ENCODE measurements at places on chromosomes 4 and X. TPM values are rescaled to one million over a fixed set of nuclear protein-coding genes. Genes with fewer than 3 reads are reported as not detected.

DNA sequence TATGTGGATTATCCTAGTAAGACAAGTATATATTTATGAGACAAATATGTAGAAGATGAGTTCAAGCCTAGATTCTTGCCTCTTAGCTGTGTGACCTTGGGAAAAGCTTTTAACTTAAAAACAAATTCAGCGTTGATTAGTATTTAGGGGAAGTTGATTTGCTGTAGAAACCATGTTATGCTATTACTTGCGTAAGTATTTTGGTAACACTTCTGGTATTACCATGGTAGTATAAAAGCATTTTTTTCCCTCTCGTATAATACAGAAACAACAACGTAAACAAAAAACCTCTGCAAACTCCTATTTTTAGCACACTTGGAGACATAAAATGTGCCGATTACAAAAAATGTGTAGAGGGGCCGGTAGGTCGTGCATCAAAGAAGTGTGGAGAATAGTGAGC lies 33.2 kb downstream of the STAG2 start:
- no peak for DNase-seq

The NRK gene
- 0.32 TPM for total RNA-seq

DNA sequence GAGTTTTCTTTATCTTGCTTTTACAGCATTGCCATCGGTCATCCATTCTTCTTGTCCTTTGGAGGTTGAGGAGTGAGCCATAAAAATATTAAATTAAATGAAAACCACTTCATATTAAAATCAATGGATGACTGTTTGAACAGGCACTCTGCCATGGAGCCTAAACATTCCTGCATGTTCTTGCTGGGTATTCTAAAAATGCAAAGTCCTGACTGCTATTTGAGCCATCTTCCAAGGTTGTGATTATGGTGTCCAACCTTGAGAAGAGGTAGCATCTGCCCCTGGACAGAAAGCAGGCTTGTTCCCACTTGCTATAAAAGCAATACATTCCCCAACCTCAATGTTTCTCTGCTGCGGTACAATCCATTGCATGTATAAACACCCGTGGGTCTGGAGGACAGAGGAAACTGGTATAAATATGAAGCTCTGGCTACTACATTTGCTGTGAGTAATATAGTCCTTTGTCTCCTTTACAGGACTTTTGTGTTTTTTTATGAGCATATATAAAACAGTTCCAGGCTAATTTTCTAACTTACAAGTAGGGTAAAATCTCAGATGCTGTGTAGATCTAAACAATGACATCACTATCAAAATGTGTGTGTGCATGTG lies 70.9 kb upstream of the FAT4 start:
- DNase-seq = no peak

DNA sequence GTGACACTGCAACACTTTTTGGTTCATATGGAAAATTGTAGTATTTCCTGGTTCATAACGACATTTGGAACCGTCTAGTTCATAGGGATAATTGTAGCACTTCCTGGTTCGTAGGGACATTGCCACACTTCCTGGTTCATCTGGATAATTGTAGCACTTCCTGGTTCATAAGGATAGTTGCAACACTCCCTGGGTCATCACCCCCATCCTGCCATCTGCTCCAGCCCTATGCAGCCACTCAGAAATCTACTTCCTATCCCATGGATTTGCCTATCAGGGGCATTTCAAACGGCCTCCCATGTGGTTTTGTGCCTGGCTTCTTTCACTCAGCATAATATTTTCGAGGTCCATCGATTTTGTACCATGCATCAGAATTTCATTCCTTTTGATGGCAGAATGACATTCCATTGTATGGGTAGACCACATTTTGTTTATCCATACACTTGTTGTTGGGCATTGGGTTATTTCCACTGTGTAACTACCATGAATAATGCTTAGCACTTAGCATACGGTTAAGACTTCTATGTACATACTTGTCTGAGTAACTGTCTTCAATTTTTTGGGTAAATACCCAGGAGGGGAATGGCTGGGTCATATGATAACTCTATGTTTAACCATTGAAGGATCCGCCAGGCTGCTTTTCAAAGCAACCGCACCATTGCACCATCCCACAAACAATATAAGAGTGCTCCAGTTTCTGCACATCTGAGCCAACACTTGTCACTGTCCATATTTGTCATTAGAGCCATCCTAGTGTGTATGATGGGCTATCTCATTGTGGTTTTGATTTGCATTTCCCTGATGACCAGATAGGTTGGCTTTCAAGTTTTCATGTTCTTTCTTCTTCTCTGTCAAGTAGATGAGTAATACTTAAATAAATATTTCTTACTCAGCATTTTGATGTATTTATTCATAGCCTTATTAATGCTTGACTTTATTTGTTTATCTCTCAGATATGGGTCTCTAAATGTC lies 58.3 kb upstream of the CD99 start:
- DNase-seq = no peak

- no peak for DNase-seq
Measured at GRCh38 chr4:61068745-61069144, 131.4 kb upstream of the ADGRL3 start.

GRCh38 chr4:22987870-22988269 lies 295.1 kb downstream of the GBA3 start:
- no peak for DNase-seq

- no peak for DNase-seq
Measured at GRCh38 chr4:87188932-87189331, 31.5 kb downstream of the KLHL8 start.

DNA sequence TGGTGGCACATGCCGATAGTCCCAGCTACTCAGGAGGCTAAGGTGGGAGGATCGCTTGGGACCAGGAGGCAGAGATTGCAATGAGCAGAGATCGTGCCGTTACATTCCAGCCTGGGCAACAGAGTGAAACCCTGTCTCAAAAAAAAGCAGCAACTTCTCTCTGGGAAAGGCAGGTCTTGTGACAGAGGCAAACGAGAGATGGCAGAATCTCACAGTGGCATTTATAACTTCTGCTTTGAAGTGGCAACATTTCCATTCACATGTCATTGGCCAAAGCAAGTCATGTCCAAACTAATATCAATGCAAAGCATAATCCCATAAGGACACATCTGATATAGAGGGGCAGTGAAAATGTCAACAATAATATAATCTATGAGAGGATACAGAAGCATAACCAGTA lies 79.8 kb downstream of the PPEF2 start:
- DNase-seq = no peak

- DNase-seq = no peak
Measured at GRCh38 chrX:147626605-147627004, 285.1 kb upstream of the FMR1 start.

DNA sequence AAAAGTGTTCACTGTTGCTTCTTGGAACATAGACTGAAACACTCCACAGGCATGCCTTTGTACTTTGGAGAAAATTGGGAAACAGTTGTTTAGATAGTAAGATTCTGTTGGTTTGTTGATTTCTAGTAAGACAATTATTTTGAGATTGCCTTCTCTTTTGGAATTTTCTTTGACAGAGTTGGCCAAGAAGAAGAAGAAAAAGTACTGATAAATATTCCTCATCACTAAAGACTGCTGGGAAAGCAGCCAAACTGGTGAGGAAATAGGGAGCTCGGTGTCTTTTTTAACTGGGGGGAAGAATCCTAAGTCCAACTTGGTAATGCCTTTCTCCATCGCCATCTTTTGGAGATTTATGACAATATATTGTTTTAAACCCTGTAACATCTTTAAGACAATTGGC lies 370.7 kb downstream of the GPAT3 start:
- no peak for DNase-seq

The JAKMIP1 gene
- total RNA-seq = 0.54 TPM

GRCh38 chrX:72094894-72095293 lies 36.8 kb downstream of the RTL5 start:
- no peak for DNase-seq

DNA sequence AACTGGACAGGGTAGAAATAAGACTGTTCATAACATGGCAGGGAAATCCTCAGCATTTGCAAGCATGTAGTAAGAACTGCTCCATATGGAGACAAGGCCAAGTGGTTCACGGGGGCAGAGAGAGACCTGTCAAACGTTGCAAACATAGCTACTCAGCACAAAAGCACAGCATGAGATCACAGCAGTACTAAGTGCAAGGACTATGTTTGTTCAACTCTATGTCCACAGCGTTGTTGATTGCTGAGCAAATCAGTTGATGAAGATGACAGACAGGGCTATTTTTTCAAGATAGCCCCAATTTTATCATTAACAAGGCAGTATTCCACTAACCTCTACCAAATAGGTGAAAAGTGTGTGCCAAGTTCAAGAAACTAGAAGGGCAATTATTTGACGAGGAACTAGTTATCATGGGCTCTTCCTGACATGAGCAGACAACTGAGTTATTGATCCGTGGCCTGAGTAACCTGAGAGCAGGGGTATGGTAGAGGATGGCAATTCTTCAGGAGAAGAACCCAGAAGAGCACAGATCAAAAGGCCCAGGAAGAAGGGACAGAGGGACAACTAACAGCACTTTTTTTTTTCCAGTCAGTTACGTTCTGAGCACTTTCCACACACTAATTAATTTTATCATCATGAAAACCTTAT lies 57.4 kb downstream of the SPOCK3 start:
- no peak for DNase-seq

The CENPI gene
- 39.8 TPM for total RNA-seq

- no peak for DNase-seq
Measured at GRCh38 chrX:40003071-40003427, 94.7 kb downstream of the BCOR start.

- no peak for DNase-seq
Measured at GRCh38 chrX:103153661-103154060, 60.7 kb upstream of the NXF3 start.

- no peak for DNase-seq
Measured at GRCh38 chr4:118281611-118282442, 71.0 kb downstream of the PRSS12 start.

DNA sequence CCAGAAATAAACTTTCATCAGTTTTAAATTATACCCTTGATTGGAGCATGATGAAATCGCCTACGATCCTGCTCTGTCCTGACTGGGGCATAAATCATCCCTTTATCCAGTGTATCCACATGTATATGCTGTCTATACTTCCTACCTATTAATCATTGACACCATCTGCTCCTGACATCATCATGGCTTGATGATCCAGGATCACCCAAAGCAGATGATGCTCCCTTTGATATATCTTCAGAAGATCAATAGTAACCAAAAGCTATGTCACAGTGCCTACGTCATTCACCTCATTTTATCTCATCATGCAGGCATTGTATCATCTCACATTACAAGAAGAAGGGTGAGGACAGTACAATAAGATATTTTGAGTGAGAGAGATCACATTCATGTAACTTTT lies 137.5 kb downstream of the COMMD8 start:
- DNase-seq = no peak

GRCh38 chrX:40816906-40817305 lies 81.6 kb upstream of the MED14 start:
- DNase-seq = no peak

GRCh38 chr4:73839715-73840114 lies 3.2 kb downstream of the CXCL6 start:
- DNase-seq = no peak

GRCh38 chr4:13344216-13344615 lies 139.9 kb downstream of the RAB28 start:
- DNase-seq = no peak

DNA sequence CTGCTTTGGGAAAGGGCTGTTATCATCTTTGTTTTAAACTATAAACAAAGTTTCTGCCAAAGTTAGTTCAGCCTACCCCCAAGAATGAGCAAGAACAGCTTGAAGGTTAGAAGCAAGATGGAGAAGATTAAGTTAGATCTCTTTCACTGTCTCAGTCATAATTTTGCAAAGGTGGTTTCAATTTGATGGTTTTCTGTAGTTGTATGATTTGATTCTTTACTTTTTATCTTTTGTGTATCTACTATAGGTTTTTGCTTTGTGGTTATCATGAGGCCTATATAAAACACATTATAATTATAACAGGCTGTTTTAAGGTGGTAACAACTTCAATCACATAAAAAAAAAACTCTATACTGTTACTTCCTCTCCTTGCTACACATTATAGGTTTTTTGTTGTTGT lies 35.4 kb upstream of the ALG13 start:
- DNase-seq = no peak

DNA sequence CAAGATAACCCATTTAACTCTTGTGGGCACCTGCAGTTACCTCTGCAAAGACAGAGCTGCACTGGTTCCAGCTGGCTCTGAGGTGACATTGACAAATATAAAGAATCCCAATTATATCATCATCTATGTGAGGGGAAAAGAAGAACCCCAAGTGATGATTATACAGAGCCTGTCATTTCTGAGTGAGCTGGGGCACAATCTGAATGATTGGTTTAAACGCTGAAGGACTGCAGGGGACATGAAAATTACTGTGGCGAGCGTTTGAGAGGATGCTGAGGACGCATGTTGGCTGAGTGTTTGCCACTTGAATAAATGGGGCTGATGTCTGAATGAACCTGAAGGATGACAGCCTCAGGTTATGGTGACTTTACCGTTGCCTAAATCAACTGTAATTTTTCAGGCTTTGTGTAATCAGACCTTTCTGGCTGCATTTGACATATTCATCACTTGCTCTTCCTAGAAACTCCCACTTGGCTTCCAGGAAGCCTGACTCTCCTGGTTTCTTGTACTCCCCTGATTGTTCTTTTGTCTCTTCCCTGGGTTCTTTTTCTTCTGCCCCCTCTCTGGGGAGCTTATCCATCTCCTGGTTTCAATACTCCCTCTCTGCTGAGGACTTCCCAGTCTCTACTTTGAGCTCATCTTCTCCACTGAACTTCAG lies 4.1 kb upstream of the HSD17B10 start:
- DNase-seq = no peak

The CT45A1 gene
- not detected for total RNA-seq

DNA sequence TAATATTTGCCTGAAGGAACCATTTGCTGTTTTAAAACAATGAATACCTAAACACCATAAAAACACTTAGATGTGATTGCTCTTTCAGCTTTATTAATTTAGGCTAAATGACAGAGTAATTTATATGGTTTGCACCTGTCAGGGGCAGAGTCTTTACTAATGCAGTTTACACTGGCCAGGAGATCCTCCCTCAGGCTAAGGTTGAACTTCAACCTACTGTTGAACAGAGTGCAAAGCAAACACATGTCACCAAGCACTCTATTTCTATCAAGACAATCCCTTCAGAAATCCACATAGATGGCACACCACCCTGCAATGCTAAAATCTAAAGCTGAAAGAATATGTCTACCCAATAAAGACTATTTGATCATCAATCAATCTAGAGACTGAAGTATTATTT lies 147.3 kb downstream of the KLHL13 start:
- DNase-seq = no peak

DNA sequence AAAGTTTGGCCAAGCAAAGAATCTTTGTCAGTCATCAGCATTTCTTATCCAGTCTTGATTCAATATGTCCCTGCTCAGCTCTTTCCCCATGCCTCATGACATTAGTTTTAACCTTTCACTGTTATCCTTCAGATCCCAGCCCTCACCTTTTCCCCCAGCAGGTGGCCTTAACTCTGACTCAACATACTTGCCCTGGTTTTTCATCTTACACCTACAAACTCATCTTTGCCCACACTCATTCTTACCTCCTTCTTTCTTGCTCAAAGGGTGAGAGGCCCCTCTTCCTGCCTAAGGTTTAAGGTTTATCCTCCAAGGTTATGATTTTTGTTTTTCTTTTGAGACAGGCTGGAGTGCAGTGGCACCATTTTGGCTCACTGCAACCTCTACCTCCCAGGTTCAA lies 10.6 kb upstream of the ANXA5 start:
- DNase-seq = no peak

GRCh38 chr4:150242820-150243458 lies 164.7 kb downstream of the DCLK2 start:
- DNase-seq = peak; percentile 46

- DNase-seq = no peak
Measured at GRCh38 chrX:71291381-71291780, 7.9 kb downstream of the NONO start.

The SMR3B gene
- not detected for total RNA-seq
